ENCODE measurements at places on chromosomes 4 and X.

GRCh38 chrX:124018023-124018422, 56.5 kb downstream of the STAG2 start:
- no peak for DNase-seq

- DNase-seq, result no peak
These were observed 2.8 kb upstream of the BEX3 start for GRCh38 chrX:103373581-103373980.

DNA sequence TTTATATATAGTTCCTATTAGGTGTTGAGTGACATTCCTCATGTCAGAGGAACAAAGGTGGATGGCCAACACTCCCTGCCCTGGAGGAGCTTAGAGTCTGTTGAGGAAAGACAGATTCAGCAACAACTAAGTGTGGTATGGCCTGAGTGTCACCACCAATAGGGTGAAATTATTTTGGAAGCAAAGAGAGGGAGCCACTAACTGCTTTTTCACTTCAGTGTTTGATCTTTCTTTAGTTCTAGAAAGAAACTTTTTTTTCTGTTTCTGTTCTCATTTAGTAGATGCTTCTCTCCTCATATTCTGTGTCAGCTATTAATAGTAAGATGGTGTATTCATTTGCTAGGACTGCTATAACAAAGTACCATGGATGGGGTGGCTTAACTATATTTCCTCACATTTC, 81.5 kb downstream of the ARX start:
- DNase-seq, result no peak

DNA sequence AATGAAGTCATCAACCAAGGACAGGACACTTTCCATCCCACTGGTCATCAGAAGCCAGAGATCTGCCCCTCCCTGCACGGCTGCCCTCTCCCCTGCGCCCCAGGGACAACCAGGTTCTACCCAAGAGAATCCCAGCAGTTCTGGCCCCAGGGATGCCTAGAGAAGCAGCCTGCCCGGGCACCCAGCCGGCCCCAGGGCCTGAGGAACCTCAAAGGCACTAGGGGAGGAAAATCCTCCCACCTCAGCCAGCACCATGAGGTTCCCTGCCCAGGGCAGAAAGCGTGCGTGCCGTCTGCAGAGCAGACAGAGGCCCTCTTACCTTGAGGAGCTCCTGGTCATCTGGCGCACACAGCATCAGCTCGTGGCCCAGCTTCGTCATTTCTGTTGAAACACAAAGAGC, 8.1 kb downstream of the HAUS7 start:
- no peak for DNase-seq

GRCh38 chr4:53016099-53016820, 154.1 kb downstream of the RASL11B start:
- no peak for DNase-seq

DNA sequence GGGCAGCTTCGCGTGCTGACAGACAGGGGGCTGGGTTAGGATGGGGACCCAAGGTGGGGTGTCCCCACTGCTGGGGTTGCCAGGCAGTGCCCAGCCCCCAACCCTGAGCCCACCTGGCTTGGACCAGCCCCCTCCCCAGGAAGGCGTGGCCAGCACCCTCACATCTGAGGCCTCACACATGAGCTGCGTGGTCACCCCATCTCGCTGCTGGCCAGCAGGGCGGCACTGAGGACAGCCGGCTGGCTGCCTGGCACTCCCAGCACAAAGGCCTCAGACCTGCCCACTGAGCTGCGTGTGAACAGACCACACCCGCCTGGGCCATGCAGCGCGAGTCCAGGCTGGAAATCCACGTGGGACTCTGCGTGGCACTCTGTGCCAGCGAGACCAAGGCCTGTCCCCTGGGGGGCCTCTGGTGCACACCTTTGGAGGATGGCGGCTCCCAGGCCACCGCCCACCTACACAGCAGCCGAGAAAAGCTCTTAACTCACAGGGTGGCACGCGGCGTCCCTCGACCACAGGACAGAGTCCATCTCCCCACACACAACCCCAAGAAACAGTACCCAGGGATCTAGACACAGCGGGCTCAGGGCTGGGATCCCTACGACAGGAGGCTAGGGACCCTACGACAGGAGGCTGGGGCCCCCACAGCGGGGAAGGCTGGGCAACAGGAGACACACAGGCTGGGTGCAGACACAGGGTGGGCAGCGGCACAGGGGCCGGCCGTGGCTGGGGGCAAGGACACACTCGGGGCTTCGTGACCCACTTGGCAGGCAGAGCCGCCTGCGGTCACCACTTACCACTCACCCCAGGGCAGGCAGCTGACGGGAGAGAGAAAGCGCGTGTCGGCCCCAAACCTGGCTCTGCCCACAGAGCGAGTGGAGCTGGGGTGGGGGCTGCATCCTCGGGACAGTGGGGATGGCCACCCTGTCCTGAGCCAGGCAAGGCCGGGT, 9.8 kb downstream of the DGKQ start:
- DNase-seq, result no peak

DNA sequence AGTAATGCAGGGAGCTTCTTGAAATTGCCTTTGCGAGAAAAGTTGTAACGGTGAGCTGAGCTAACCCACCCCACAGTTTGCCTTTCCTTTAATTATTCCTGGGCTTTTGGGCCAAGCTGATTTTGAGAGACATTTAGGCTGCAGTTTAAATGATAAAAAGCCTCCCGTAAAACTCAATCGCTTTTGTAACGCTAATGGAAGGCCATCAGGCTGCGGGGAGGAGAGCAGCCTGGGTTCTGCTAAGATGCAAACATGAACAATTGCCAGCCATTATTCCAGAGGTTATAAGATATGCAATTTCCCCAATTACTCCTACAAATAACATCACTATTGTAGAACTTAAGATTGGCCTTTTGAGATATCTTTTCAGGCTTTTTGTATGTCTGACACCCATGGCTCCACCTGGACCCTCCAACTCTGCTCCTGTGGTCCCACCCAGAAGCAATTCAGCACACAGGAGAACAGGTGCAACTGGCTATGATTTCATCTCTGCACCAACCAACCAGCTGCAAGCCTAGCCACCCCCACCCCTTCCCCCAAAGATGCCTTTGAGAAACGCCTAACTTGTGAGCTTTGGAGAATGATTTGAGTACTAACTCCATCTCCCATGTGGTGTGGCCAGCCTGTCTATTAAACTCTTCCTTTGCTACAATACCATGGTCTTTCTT, 108.2 kb upstream of the FAM9C start:
- DNase-seq, result no peak

DNA sequence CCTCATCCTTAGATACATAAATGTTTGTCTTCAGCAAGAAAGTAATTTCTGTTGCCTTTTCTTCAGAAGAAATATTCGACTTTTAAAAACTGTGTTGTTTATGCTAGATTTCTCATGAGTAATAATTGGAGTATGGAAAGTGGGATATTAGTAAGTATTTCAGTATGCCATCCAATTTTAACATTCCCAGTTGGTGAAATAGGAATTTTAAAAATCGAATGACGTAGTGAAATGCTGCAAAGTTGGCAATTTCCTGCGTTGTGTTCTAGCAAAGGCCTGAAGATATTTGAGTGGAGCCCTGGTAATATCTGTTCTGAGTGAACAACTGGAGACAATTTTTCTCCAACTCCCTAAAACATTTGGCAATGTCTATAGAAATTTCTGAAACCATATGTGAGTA, 190.1 kb downstream of the ZNF330 start:
- DNase-seq, result no peak

Measured in central memory CD8-positive, alpha-beta T cell (primary cell).